ENCODE measurements at places on chromosomes 1 and 21. TPM values are rescaled to one million over a fixed set of nuclear protein-coding genes. Genes with fewer than 3 reads are reported as not detected.

The NTNG1 gene
- total RNA-seq: 24.4 TPM

The MANEAL gene
- total RNA-seq: 3.3 TPM

The ZNF683 gene
- total RNA-seq: not detected

The AMY2A gene
- total RNA-seq: not detected

The HIPK1 gene
- total RNA-seq: 41.7 TPM

The TSTD1 gene
- 23.1 TPM for total RNA-seq

The KDF1 gene
- 2.3 TPM for total RNA-seq

The SLC9C2 gene
- not detected for total RNA-seq

The NBPF10 gene
- total RNA-seq: 4.7 TPM

- no peak for DNase-seq
Measured at GRCh38 chr1:43135857-43136781, 36.0 kb downstream of the EBNA1BP2 start.

DNA sequence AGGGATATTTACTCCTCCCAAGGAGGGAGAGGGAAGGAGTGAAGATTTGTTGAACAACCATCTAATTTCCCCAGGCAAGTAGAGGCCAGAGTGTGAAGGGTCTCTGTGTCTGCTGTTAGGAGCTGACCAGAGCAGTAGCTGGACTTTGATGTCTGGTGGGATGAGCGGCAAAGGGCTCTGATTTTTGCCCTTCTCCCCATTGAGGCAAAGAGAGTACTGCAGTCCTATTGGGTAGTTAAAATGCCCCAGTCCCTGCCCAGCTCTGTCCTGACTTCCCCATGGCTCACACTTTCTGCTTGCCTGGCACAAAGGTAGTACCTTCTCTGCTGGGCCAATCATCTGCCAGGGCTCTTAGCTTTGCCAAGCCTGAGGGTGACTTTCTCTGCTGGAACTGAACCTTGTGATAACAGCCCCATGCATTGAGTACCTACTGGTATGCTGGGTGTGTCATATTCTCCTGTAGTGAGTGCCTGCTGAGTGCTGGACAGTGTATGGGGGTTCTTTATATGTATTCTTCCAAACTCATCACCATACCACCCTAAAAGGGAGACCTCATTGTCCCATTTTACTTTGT, 64.0 kb upstream of the SELENON start:
- no peak for DNase-seq

DNA sequence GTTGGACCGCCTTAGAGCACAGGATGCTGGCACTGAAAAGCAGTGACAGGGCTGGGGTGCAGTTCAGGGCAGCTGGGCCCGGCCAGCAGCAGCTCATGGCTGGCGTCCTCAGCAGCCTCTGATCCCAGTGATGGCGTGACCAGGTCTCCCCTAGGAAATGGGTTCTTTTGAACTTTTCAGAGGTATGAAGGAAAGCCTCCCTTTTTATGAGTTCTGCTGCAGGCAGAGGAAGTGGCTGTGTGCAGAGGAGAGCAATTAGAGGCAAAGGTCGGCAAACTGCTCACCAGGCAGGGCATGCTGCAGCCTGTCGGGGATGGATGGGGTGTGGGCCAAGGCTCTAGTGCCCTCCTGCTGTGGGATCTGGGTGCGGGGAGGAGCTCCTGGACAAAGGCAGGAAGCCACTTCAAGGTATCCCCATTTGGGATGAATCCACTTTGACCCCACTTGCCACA, 45.6 kb upstream of the RAB4A start:
- DNase-seq: no peak

DNA sequence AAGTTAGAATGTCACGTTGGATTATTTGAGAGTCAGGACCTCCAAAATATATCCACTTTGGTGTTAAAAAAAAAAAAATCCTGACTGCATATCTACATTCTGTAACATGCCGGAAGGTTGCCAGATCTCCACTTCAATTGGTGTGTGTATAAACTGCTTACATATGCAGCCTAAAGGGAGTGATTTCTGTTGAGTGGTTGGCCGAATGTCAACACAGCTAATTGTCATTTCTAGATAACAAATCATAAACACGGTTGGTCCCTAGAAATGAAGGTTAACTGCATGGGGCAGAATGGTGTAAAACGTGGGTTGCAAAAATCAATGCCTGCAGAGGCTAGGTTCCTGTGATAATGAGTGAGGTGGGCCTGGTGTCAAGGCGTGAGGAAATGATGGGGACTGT, 15.0 kb upstream of the ROR1 start:
- no peak for DNase-seq

DNA sequence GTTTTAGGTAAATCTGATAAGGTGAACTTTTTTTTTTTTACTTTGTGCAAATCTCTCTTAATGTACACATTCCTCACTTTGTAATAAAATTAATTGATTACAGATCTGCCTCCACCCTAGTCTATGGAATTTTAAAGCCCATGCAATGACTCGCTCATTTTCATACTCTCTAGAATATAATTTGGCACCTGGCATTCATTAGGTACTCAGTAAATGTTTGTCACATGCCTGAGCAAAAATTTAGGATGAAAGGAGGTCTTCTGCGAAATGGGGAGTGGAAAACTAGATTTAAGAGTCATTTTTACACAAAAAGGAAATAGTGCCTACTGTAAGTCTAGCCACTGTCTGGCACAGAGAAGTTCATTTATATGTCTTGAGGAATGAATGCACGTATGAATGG, 350.1 kb downstream of the DPYD start:
- no peak for DNase-seq

DNA sequence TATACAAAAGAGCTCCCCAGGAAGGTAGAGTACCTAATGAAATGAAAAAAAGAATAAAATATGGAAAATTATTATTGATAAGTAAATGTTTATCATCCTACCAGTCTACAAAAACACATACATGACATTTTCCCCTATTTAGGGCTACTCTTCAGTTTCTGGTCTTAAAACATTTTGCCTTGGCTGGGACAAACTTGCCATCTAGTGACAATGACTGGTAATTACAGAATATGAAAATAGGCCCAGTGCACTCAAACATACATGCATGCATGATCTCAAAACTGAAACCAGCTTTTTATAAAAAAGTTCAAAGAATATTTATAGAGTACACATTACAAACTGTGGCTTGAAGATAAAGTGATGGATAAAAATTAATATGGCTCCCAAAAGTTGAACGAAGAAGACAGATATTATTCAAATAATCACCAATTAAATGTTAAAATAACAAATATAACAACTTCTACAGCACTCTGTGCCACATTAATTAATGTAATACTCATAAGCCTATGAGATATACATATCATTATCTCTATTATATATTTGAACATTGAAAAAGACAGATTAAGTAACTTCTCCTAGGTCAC, 10.5 kb upstream of the RNPC3 start:
- peak; percentile 14 for DNase-seq

- DNase-seq: no peak
Measured at GRCh38 chr1:194774535-194774934, 1588.1 kb upstream of the B3GALT2 start.

- no peak for DNase-seq
Measured at GRCh38 chr1:150576794-150577556, 2.4 kb downstream of the MCL1 start.

DNA sequence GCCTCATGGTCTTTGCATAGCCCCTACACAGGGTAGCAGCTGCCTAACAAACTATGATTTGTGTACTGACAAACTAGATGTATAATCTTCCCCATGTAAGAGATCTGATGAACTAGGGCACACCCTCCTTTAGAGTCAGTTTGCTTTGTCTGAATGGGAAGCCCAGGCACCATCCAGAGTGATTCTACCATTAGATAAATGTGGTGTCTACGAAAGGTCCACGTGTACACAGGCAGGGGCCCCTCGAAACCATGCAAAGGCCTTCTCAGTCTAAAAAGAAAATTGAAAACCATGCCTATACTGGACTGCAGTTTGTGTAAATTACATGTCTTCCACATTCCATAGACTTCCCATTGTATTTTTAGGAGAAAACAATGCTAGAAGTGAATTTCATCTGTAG, 18.7 kb downstream of the HHIPL2 start:
- no peak for DNase-seq

DNA sequence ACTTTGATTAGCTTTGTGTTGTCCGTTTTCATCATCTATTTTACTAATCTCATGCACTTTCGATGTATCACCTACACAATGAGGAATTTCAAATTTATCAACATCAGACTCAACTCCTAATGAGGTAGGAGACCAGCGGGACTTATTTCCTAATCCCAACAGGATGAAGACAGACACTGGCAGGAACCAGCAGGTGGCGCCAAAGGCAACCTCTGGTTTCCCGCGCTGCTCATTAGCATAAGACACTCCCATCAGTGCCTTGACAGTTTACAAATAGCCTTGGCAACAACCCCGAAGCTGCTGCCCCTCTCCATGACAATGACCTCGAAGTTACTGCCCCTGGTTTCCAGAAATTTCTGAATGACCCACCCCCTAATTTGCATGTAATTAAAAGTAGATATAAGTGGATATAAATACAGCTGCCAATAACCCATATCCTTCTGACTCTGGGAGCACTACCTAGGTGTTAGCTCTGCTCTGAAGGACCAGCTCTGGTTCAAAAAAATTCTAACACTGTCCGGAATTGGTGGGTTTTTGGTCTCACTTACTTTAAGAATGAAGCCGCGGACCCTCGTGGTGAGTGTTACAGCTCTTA, 974.8 kb downstream of the ADGRL2 start:
- no peak for DNase-seq

GRCh38 chr1:18927082-18927653, 24.8 kb upstream of the ALDH4A1 start:
- no peak for DNase-seq

DNA sequence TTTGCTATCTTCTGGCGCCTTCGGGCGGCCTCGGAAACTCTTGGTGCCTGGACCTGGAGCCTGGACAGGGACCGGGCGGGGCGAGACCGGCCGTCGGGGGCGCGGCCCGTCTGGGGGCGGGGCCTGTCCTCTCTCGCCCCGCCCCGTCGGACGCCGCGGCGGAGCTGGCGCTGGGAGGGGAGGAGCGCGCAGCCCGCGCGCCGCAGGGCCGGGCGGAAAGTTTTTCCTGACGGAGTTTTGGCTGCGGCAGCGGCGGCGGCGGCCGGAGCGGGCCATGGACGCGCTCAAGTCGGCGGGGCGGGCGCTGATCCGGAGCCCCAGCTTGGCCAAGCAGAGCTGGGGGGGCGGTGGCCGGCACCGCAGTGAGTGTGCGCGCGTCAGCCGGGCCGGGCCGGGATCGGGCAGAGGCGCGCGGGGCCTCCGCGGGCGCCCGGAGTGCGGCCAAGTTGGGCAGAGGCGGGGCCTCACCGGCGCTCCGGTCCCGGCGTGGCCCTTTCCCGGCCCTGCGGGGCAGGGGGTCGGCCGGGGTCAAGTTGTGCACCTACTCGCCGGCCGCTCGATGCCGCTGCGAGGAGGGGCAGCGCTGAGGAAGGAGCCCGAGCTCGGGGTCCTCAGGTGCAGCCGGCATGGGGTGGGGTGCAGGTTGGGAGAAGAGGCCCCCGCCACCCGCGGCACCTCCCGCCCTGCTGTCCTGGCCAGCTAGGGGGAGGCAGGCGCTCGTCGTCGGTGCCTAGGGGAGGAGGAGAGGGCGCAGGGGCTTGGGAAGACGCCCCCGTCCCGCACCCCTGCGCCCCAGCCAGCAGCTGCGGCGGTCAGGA, at the start of gene LDLRAP1:
Gene LDLRAP1, plus strand, starts transcription at position 182 of the 818 bp plus-strand sequence. Its CDS starts 93 bp downstream, at position 275.
- no peak for DNase-seq

- no peak for DNase-seq
Measured at GRCh38 chr1:51541313-51542050, 22.4 kb upstream of the EPS15 start.

- no peak for DNase-seq
Measured at GRCh38 chr1:182625719-182626504, 21.7 kb upstream of the RGS16 start.

DNA sequence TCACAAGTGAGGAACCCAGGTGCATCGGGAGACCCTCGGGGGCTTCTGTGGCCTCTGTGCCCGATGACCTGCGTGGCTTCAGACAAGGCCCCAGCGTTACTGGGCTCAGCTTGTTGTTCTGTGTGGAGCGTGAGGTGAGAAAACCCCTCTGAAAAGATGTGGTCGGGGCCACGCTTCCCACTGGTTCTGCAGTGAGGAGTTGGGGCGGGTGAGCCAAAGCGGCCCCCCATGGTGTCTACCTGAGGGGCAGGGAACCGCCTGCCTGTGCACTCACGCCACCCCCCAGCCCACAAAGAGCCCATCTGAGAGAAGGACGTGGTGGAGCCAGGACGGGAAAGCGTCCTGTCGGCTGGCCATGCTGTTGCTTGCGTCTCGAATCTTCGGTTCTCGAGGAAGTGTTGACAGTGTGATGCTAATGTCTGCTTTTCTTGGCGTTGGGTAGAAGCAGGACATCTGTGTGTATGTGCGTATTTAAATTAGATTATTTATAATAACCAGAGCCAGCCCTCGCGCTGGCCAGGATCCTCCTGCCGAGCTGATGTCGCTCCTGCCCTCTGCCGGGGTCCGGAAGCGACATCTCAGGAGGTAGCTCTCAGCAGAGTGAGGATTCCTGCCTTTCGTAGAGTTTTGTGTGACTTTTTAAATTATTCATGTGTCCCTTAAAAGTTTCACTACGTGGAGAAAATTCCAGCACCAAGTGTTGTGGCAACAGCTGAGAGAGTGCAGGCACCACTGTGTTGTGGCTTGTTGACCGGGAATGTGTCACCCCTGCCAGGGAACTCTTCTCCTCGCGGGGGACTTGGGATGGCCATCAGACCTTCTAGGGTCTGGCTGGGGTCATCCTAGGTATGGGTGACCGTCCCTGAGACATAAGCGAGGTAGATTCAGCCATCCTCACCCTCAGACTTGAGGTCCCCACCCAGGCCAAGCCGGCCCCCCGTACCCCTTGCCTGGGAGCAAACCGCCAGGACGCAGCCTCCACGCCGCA, 15.3 kb downstream of the TMEM201 start:
- DNase-seq: no peak

DNA sequence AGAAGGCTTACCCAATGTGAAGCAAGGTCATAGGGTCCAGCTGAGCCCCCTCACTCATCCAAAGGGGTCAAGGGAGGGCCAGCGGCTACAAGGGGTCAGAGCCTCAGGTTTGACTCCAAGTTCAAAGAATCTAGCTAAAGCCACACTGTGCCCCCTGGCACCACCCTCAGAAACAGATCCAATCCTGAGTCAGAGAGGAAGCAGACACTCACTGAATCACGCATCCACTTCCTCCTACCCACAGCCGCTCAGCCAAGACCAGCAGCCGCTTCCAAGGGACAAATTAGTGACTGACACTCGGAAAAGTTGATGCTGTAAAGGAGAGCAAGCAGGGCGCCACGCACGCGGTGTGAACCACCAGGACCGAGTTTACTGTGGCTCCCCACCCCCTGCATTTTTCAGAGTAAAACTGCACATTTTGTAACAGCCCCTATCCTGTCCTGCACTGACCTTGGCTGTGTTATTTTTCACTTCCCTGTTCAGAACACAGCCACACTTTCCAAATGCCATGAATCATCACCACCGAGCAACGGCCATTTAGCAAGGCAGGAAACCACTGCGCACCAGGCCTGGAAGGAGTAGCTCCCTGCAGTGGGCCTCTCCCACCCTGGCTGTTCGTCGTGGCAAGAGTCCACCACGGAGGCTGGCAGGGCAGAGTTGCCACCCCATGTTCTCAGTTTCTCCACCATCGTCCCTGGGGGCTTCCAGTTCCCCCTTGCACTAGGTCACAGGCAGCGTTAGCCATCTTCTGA, 147.8 kb downstream of the TOMM20 start:
- DNase-seq: no peak

DNA sequence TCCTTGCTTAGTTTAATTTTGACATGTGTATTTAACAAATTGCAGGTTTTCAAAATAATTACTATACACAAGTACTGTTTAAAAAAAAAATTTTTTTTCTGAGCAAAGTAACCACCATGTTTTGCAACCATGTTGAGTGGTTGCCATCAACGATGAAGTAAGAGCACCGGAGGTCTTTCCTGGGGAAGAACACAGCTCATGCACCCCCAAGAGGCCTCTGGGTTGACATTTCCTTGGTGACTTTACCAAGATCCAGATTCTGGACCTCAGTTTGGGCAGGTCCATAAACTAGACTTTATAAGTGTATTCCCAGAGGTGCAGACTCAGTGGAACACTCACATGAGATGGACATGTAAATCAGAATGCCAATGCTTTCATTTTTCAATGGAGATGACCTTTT, 36.8 kb upstream of the RALGPS2 start:
- no peak for DNase-seq
